ENCODE measurements at places on chromosomes 5 and 9. TPM values are rescaled to one million over a fixed set of nuclear protein-coding genes. Genes with fewer than 3 reads are reported as not detected.

DNA sequence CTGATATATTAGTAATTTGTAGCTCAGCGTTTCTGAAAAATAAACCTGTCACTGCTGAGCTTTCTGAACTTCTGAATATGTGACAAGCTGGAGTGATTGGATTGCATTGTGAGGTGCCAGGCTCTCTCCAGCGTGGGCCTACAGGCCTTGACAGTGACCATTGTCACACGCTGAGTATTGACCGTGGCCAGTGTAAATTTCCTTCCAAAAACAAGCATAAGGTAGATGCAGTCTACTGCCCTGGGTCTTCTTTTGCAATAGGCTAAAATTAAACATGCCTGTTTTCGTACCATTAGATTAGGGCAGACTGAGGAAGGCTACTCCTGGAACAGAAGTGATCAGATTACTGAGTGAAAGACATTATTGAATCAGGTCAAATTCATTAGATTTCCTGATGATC lies 60.2 kb downstream of the SPEF2 start:
- DNase-seq = no peak

DNA sequence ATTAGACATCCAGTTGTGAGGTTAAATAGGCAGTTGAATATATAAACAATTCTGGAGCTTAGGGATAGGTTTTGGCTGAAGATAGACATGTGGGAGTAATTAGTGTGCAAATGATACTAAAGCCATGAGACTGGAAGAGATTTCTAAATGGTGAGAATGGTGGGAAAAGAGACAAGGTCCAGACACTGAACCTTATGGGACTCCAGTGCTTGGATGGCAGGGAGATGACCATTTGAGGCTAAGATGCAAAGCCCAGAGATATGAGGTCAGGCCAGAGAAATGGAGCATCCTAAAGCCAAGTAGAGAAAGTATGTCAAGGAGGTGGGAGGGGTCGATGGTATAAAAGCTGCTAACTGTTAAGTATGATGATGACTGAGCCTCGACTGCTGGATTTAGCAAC lies 115.6 kb downstream of the SEMA5A start:
- DNase-seq = no peak

DNA sequence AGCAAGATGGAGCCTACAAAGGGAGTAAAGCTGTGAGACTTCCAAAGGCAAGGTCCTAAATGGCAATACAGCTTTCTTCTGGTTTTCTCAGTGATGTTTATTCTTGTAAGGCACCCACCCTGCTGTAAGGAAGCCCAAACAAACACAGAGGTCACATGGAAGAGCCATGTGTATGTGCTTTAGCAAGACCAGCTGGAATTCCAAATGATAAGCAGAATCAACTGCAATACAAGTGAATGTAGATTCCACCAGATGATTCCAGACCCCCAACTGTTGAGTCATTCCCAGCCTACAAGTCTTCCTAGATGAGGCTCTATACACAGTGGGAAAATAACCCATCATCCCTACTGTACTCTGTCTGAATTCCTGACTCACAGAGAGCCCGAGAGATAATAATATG lies 122.8 kb downstream of the DEPDC1B start:
- DNase-seq = no peak

DNA sequence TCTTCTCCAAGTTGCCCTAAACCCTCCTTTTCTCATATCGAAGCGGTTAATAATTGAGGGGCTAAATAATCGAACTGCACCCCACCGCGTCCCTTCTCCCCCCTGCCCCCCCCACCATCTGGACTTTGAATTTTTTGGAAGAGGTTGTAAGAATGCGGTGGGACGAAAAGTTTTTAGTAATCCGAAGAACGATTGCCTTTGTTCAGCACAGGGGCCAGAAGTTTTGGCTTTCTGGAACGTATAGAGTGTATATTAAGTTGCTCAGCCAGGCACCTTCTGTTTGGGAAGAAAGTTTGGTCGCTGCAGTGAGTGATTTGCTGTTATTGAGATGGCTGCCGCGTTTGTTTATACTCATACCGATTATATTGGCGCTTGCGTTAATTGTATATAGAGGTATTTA lies 518 bp downstream of the ERBIN start:
- peak; percentile 42 for DNase-seq

The CXCL14 gene
- not detected for total RNA-seq
